ENCODE measurements at places on chromosomes 3 and 15.

DNA sequence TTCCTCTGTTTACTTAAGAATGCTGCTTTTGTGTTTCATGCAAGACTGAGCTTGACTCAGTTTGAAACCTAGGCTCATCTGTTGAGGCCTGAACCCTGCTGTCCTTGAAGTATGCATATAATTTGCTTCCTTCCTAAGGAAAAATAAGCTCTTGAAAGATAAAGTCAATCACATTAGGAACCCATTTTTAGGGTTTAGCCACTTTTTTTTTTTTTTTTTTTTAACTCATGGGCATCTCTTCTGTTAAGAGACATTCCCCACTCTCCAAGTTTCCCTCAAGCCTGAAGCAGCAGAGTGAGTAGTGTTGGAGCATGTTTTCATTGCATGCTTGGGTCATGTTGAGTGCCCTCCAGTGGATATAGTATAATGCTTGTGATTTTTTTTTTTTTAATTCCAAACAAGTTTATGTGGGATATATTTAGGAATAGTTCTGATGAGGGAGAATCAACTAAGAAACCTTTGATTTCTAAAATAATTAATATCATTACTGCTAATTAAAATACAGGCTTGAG is 3.6 kb downstream of the CTNNB1 start:
- no peak for DNase-seq

GRCh38 chr3:100319951-100320350 is 14.6 kb upstream of the NIT2 start:
- DNase-seq = no peak

DNA sequence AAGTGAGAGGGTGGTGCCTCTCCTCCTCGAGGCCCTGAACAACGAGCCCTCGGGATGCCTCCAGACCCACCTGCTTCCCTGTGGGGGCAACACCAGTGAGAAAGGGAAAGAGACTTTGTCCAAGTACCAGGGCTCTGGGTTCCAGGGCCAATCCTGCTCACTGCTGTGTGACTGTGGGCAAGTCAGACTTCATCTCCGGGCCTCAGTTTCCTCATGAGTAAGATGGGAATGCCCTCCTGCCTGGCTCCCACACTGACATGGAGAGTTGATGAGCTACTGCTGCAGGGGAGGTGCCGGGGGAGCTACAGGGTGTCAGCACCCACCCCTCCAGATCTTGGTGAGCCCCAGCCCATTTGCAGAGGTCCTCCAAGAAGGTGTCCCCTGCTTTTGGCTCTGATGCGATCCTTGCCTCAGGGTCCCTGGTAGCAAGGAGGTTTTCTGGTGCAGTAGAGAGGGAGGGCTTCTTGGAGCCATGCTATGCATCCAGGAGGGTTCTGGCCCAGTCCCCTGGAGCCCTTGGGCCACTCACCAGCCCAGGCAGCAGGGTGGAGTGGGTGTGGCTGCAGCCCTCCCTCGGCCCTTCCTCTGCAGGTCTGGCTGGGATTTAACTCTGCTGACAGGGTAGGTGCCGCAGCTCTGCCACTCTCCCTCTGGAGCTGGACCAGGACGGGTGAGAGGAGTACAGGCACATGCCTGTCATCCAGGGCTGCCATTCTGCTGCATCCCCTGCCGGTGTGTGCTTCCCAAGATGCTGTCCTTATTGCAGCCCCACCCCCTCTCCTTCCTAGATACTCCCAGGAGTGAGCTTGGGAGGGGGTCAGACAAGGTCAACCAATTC is 26.9 kb downstream of the LOXL1 start:
- no peak for DNase-seq

DNA sequence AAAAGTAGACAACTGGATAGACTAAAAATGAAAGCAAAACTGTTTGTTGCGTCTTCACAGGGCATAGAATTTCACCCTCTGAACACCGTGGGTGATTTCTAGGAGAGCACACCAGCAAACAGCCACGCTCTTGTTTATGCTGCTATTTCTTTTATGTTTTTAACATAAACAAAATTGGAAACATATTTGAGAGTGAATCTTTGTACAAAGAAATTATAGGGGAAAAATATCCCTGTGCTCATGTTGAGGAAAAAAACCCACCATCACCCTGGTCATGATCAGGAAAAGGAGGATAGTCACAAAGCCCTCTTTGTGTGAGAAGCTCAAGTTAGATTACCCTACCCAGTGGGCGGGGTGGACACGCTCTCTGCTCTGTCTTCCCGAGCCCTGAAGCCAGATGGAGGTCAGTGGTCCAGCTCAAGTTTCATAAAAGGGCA is 313.3 kb downstream of the SATB1 start:
- no peak for DNase-seq

DNA sequence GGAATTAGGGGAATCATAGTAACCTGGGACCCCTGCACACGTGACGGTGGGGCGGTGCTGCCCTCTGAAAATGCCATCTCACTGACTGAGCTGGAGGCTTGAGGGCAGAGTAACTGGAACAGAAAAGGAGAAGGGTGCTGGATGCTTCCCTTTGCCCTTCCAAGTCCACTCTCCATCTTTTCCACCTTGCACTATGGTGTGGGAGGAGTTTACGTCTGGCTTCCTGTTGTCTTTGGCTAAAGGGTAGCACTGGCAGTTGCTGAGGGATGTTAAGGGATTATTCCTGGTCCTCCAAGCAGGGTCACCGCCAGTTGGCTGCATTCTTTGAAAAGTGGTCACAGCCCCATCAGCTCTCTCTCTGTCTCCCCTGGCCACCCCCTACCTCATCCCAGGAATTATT is 129.4 kb upstream of the SNTN start:
- no peak for DNase-seq

DNA sequence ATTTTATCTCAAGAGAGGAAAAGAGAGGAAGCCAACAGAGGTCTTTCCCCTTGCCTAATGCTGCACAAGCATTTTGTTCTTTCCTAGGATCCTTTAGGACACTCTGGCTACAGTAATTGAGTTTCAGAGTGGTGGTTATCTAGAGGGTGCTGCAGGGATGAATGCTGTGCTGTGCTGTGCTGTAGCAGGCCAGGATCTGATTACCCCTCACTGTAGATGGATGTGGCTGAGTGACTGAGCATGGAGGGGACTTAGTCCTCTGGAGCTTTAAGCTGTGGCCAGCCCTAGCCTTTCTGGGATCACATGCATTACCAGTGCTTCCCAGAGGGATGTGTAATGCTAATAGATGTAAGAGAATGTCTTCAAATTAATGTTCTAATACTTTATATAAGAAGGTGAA is 94.8 kb downstream of the SLC9A9 start:
- no peak for DNase-seq

- DNase-seq = no peak
Observed at GRCh38 chr3:118059096-118059495, 975.5 kb downstream of the IGSF11 start.

- DNase-seq = no peak
Observed at GRCh38 chr3:56998076-56998529, 62.4 kb upstream of the SPATA12 start.

- DNase-seq = no peak
Observed at GRCh38 chr3:13296662-13297061, 123.5 kb downstream of the NUP210 start.

- DNase-seq = no peak
Observed at GRCh38 chr3:65181391-65181871, 493.6 kb upstream of the ADAMTS9 start.

GRCh38 chr15:27669641-27670040 is 429.5 kb downstream of the OCA2 start:
- no peak for DNase-seq

- DNase-seq = no peak
Observed at GRCh38 chr15:83198476-83198875, 9.1 kb downstream of the HDGFL3 start.

- DNase-seq = no peak
Observed at GRCh38 chr15:30870681-30871080, 33.0 kb upstream of the FAN1 start.

- no peak for DNase-seq
Observed at GRCh38 chr3:15654127-15654526, 52.6 kb downstream of the BTD start.

DNA sequence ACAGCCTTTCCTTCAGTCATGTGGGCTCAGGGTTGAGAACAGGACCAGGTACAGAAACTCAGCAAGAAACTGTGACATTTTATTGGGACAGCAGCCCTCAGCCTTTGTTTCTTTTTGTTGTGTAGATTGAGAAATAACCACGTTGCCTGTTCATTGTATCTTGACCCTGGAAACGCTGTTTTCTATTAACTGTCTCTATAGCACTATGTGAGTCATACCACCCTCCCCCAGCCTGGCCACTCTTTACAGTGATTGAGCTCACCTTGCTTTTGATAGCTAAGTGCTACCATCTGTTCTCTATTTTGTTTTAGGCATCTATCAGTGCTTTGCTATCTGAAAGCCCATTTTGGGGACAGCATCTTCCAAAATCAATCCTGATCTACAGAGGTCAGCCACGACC is 127.9 kb downstream of the CD47 start:
- no peak for DNase-seq

DNA sequence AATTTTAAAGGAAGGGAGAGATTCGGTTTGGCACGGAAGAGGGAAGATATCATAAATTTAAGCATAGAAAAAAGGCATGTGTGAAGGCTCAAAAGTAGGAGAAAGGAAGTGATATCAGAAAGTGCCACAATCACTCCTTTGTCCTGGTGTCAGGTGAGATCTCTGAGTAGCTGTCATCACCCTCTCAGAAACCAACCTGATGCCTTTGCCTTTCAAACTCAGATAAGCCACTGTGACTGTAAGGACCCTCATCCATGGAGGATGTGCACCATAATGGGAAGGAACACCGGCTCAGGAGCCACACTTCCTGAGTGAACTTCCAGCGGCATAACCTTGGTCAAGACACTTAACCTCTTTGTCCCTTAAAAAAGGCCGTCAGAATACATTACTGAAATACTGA is 318.7 kb upstream of the SEMA6D start:
- DNase-seq = no peak

GRCh38 chr3:175434561-175434960 is 575.4 kb downstream of the NAALADL2 start:
- no peak for DNase-seq

DNA sequence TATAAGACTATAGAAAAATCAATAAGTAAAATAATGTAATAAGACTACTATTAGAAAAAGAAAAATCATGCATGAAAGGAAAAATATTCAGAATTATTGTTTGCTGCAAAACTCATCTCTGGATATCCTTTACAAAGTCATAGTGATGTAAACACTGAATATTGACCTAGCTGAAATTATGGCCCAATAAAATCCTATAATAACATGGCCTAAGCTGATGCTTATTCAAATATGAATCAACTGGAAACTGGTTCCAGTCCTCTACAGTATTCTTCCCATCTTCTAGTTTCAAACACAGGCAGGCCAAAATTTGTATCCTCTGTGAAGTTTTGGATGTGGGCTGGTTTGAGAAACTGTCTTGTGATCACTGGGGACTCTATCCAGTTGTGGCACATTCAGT is 134.5 kb downstream of the CNTN3 start:
- no peak for DNase-seq

GRCh38 chr3:4864503-4864902 is 114.7 kb upstream of the BHLHE40 start:
- DNase-seq = no peak

DNA sequence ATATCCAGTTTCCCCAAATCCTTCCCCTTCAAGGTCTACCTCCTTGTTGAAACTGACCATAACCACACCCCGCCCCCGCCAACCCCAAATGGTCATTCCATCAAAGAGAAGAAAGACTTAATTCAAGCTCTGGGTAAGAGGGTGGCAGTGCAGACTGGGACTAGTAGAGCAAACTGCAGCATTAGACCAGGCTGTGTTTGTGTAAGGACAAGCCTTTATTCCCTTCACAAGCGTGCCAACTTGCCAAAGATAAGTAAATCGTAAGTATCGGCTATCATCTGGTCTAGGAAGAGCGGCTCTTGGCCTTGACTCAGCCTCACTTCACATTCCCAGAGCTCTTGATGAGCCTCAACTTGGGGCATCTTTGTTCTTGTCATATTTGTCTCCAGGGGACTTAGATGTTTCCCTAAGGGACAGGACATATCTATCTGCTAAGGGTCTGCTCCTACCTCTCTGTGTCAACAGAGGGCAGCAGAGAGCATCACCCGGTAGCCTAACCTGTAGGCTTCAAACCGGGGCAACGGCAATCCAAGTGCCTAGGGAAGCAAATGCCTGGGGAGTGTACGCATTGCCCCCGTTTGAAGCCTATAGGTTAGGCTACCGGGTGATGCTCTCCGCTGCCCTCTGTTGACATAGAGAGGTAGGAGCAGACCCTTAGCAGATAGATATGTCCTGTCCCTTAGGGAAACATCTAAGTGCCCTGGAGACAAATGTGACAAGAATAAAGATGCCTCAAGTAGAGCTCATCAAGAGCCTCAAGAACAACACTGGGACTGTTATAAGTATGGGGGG is 8.9 kb upstream of the MAP3K13 start:
- peak; percentile 53 for DNase-seq

DNA sequence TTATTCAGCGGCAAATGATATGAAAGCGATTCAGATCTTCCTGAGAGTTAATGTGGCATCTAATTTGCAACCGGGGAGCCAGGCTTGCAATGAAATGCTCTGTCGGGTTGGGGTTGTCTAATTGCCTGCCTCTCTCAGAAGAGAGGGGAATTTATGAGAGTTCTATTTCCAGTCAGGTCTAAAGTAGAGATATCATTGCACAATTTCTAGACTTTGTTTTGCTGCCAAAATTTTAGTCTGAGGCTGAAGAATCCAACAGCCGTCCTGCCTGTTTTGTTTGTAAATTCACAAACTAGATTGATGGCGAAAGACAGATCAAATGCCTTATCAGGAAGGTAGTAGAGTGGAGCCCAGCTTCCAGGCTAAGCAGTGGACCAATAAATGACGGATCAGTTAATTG is 610 bp downstream of the LIPC start:
- DNase-seq = no peak

GRCh38 chr3:14532691-14533456 is 7.3 kb downstream of the GRIP2 start:
- DNase-seq = no peak

DNA sequence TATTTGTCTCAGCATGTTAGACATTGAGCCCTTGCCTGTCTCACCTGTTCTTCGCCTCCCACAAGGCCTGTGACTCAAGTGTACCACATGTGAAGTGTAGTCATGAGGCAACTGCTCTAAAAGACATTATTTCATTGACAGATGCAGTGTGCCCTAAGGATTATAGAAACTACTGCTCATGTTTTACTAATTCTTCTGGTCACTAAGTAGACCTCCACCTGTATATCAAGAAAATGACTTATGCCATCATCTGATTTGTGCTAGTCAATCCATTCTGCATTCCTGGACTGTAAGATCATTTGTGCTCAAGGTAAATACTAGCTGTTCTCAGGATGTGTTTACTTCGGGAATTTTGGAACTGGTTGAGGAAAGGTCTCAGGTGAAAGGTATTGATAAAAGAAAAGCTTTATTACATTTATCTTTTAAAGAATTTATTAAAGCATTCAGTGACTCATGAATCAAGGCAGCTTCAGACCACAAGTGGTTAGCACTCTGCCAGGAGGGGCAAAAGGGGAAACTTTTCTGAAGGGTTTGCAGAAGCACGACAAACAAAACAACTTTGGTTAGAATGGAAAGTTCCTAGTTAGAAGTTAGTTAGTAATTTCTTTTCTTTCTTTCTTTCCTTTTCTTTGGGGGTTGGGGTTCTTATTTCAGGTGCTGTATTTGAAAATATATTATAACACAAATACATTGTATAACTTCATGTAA is 465.3 kb upstream of the CBLB start:
- DNase-seq = peak; percentile 19
